ENCODE measurements at places on chromosomes 1 and 21. TPM values are rescaled to one million over a fixed set of nuclear protein-coding genes. Genes with fewer than 3 reads are reported as not detected.

GRCh38 chr1:109091078-109091838 lies 694 bp downstream of the TMEM167B start:
- peaks cover 8% of the 10 kb centered on the region for H3K36me3 ChIP-seq
- H3K4me3 ChIP-seq: peak overlapping the region; percentile 93
- peak overlapping the region; percentile 84 for H3K27ac ChIP-seq
- no peaks in the 10 kb centered on the region for H3K27me3 ChIP-seq
- H3K4me1 ChIP-seq: peaks cover 20% of the 10 kb centered on the region
- no peak for DNase-seq

DNA sequence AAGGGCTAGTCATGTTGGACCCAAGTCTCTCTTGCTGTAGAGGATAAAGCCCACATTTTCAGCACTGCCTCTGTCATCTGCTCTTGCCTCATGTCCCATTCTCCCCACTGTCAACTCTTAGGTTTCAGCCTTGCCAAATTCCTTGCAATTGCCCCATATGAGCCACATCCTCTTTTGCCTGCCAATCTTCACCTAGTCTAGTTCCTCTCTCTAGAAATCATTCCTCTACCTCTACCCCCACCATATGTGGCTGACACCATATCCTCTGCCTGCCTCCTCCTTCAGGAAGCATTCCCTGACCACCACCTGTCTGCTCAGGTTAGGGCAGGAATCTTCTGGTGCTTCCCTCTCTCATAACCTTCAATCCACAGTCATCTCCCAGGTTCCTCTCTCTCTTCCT lies 38.2 kb downstream of the SLC9A1 start:
- H3K27me3 ChIP-seq: no peaks in the 10 kb centered on the region
- peak overlapping the region; percentile 20 for H3K4me3 ChIP-seq
- H3K27ac ChIP-seq: peak overlapping the region; percentile 67

DNA sequence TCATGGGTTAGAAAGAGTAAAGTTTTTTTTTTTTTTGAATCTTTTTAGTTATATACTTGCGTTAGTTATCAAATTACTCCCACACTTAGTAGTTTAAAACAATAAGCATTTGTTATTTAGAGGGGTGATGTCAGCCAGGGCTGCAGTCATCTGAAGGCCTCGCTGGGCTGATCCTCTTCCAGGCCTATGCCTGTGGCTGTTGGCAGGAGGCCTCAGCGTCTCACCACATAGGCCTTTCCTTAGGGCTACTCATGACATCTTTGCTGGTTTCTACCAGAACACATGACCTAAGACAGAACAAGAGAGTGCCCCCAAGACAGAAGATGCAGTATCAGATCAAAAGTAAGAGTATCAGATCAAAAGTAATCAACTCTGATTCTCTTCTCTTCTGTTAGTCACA lies 167.4 kb downstream of the HHAT start:
- H3K36me3 ChIP-seq: no peaks in the 10 kb centered on the region
- no peaks in the 10 kb centered on the region for H3K4me1 ChIP-seq
- no peak overlapping the region for H3K4me3 ChIP-seq
- no peak overlapping the region for H3K27ac ChIP-seq

DNA sequence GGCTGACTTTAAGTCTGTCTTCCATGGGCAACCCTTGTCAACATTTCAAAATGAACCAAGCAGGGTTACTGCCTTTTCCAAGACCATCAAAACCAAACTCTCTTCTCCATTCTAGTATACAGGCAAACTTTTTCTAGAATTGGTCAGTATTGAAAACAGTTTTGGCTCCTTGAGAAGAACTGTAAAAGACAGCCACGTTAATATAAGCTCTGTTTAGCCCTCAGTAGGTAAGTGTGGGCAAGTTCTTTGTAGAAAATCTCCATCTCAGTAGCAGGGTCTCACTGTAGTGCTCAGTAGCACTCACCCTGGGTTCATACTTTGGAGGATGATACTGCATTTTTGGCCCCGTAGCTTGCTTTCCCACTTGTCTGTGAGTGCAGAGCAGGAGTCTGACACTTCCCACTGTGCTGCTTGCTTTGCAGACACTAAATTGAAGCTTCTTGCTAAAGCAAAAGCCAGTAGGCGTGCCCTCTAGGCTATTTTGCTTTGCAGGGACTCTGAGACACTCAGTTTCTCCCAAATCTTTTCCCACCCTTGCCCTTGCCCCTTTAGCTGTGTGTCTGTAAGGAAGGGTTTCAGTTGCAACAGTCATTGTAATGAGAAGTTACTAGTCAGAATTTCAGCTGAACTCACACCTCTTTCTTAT lies 34.3 kb upstream of the CACYBP start:
- peak overlapping the region; percentile 85 for H3K27ac ChIP-seq
- H3K4me1 ChIP-seq: peaks cover 55% of the 10 kb centered on the region
- H3K36me3 ChIP-seq: peaks cover under 1% of the 10 kb centered on the region
- peak overlapping the region; percentile 85 for H3K4me3 ChIP-seq
- DNase-seq: no peak
- no peaks in the 10 kb centered on the region for H3K27me3 ChIP-seq

The BCAR3 gene
- total RNA-seq: 0.71 TPM

The S100A7A gene
- not detected for total RNA-seq

DNA sequence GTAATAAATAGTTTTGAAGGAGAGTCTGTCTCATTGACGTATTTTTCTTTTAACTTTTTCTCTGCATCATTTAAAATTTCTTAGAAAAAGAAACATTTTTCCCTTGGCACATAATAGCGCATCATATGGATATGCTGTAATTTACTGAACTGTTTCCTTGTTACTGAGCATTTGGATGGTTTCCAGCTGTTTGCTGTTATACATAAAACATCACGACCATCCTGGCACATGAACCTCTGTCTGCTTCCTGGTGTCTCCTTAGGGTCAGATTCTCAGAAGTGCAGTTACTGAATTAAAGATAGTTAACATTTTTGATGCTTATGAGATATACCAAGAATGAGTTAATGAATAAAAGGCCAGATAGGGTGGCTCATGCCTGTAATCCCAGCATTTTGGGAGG lies 67.2 kb downstream of the BACE2 start:
- H3K27me3 ChIP-seq: peaks cover 4% of the 10 kb centered on the region
- H3K4me3 ChIP-seq: no peak overlapping the region
- peaks cover 4% of the 10 kb centered on the region for H3K36me3 ChIP-seq

The DENND2C gene
- 0.67 TPM for total RNA-seq

Data from activated naive CD8-positive, alpha-beta T cell treated with anti-CD3 and anti-CD28 coated beads, Interleukin-2, amount 10 ng/mL, durations not matched to agents 7 days and 5 days (primary cell).